ENCODE measurements at places on chromosomes 4 and X.

DNA sequence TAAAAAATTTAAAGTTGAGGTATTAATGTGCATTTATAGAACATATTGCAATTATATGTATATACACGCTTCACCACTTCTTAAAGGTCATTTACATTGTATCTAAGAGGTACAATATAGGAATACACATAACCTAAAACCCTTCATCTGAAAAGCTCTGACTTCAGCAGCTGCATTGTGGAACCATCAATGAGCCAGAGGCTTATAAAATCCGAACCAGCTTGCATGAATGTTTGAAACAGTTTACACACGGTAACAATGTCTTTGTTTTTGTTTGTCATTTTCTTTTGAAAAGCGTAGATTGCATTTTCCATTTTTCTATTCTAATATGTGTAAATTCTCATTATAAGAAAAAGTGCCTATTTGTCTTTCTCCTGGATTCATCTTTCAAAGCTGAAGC is 221.6 kb downstream of the DCLK2 start:
- DNase-seq = no peak

DNA sequence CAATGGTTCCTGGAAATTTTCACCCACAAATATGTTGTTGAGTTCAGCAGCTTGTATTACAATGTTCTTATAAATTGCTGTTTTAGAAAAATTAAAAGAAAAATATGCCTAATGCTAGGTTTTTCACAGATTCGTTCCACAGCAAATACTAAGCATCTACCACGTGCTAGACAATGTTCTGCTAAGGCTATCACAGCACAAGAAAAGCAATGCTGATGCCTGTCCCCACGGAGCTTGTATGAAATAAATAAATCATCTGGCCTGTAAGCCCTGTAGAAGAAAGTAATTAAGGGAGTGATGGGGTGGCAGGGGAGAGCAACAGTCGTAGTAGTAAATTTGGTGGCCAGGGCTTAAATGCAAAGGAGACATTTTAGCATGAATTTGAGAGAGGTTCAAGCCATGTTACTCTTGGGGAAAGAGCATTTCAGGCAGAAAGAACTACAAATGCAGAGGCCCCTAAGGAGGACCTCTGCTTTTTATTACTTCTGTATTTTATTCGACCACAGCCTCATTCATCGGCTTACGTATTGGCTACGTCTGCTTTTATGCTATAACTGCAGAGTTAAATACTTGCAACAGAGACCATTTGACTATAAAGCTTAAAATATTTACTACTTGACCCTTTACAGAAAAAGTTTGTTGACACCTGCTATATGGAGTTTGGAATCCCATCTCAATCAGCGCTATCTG is 36.3 kb downstream of the ARAP2 start:
- DNase-seq = no peak

DNA sequence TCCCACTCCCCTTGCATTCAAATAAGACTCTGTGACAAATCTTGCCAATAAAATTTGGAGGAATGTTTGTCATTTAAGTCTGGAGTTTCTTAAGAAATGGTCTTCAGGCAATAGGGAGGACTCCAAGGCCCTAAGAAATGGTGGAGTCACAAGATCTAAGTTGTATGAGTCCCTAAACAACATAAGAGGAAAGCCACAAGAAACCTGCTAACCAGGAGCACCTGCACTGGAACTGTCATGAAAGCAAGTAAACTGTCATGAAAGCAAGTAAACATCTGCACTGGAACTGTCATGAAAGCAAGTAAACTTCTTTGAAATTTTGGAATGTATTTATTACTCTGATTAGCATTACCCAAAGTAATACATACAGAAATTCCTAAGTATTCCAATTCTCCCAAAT is 3.5 kb downstream of the CNOT6L start:
- DNase-seq = no peak

- no peak for DNase-seq
These were observed 78.0 kb downstream of the ACOX3 start for GRCh38 chr4:8362483-8362882.

- no peak for DNase-seq
These were observed 116.0 kb upstream of the ETNPPL start for GRCh38 chr4:108878806-108879205.

GRCh38 chrX:115284877-115285276 is 4.6 kb upstream of the LUZP4 start:
- DNase-seq = no peak

GRCh38 chr4:128242601-128243000 is 45.0 kb downstream of the PGRMC2 start:
- no peak for DNase-seq

GRCh38 chr4:181685911-181686310 is 557.3 kb upstream of the TENM3 start:
- DNase-seq = no peak
